ENCODE measurements at places on chromosomes 5 and 9.

DNA sequence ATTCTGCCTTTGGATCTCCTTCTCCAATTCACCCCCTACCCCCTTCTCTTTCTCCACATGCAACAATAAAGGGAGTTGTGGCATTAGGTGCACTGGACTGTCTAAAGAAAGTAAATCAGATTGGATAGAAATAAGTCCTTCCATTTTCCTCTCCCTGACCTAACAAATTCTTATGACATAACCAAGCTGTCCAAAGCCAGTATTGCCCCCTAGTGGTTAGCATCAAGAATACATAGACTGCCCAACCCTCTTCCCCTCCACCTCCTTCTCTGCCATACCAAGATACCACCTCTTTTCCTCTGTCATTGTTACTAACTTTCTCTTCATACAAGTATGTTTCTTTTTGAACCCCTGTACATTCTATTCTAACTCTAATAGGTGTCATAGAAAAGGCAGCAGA is 45.7 kb downstream of the PPARGC1B start:
- no peak for DNase-seq

GRCh38 chr5:1729641-1730486 is 69.8 kb downstream of the MRPL36 start:
- no peak for DNase-seq

- no peak for DNase-seq
Observed at GRCh38 chr5:76595755-76596481, 27.3 kb downstream of the F2RL2 start.

- no peak for DNase-seq
Observed at GRCh38 chr9:115164511-115164974, 46.6 kb upstream of the TNC start.

DNA sequence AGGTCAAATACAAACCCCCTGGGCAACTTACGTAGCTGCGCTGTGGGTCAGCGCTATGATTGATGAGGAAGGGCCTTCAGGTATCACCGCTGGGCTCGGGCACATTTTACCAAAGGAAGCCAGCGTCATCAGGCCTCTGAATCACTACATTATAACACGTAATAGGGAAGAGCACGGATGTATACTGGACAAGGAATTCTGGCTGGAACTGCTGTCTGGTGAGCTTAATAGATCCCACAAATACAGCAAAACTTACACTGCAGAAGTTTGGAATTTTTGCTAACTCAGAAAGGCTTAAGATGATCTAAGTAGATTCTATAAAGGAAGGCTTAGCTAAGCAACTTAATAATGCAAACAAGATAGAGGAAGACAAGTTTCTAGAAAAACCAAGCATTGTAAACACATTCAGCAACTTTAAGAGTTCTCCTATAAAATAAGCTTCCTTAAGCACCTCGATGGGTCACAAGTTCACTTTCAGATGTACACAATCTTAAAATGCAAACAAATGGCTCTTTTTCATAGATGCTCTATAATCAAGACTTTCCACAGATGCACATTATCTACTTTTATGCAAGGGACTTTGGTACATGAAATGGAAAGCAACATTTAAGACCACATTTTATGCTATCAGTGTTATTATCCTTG is 360.1 kb upstream of the PANK3 start:
- no peak for DNase-seq

DNA sequence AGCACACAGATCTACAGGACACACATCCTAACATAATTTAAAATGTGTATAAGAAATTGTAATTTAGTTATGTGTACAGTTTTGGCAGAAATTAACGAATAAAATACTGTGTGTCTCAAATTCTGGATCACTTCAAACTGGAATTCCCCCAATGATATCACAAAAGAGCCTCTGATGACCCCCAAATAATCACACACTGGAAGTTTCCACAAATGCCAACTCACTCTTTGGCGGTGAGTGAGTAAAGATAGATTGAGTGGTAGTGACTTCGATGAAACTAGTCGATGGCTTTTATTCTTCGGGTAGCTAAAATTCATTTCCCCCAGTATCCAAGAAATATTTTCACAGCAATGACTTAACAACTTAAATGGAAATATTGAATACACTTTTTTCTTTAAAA is 2.2 kb downstream of the ZNF366 start:
- DNase-seq = no peak

DNA sequence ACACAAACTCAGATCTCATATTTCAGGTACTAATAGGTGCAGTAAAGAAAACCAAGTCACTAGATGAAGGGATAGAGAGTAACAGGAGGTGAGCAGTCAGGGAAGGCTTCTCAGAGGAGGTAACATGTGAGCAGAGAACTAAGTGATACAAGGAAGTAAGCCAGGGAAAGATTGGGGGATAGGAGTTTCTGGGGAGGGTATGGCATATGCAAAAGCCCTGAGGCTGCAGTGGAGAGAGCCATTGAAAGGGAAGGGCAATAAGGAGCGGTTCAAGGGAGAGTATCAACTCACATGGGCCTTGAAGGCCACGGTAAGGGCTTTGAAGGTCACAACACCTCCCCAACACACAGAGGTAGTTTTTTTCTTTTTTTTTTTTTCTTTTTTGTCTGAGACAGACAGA is 6.9 kb downstream of the OLFML2A start:
- DNase-seq = no peak

GRCh38 chr9:105883847-105884246 is 189.5 kb downstream of the TMEM38B start:
- DNase-seq = no peak

DNA sequence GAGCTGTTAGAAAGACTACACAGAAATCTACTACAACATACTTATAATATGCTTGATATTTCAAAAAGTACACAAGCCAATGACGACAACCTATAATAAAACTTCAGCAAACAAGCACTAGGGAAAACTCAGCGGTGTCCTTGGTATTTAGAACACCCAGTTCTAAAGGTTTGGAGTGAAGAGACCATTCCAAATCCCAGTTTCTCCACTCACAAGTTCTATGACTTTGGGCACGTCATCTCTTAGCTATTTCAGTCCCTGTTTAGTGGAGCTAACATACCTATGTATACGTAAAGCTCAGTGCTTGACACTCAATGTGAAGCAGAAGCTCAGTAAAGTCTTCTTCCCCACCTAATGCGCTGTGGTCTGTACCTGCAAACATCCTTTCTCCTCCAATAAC is 52.8 kb downstream of the MLLT3 start:
- no peak for DNase-seq

DNA sequence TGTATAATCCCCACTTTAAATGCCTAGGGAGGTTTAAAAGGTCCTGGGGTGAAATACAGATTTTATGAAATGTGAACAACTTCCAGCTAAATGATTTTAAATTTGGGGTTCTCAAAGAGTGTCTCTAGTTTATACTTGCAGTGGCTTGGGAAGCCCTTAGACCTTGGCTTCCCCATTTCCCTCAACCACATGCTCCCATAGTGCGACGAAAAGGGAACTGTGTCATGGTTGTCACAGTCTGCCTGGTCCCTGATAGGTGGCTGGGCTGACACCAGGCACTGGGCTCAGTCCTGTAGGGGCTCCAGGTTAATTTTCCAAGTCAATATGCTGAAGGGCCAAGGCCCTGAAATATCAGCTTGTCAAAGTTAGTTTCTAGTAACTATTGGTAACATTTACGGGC is 10.4 kb upstream of the CXCL14 start:
- DNase-seq = no peak

DNA sequence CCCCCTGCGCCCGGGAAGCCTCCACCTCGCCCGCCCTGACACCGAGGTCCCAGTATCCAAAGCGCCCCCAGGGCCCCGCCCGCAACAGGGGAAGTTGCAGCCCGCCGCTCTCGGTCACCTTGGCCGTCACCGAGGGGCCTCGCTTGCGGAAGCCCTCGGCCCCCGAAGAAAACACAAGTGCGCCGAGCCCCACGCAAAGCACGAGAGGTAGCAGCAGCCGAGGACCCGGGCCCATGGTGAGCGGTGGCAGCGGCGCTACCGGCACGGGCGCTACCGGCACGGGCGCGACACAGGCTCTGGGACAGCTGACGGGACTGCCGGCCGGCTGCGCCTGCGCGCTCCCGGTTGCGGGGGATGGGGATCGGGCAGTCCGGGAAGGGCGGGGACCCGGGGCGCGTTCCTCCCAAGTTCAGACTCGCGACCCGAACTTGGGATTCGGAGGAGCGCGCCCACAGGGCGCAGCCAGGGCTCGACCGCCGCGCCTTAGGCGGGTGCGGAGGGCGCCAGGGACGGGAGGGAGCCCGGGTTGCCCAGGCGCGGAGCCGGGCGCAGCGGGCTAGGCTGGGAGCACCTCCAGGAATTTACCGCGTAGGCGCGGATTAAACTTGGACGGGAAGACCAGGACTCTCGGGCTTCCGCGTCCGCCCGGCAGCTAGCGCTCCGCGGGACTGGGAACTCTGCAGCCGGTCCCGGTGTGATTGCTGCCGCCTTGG is at the start of gene PPIC:
PPIC (minus strand) TSS at position 335 of the 713 bp plus-strand sequence; CDS start at position 235, 100 bp downstream.
- DNase-seq = no peak

DNA sequence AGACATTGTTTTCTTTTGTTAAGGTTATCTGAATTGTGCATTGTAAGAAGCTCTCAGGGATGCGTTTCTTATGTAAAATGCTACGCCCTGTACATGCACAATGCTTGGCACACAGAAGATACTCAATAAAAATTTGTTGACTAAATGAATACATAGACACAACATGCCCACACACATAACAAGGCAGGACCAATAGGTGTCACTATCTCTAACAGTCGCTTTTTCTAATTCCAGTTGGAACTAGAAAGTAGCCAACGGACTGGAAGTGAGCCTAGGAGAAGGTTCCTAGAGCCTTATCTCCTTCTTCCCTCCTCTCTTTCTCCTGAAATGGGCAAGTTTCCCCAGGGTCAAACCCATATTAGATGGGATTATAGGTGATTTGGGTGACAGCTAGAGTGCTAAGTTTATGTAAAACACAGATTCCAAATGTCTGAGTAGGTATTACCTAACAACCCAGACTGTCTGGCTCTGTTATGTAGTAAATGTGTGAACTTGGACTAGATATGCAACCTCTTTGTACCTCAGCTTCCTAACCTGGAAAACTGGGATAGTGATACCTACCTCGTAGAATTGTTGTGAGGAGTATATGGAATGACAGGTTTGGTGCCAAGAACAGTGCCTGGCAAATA is 603.0 kb downstream of the RAB3C start:
- DNase-seq = no peak

GRCh38 chr9:32906213-32906612 is 95.2 kb downstream of the APTX start:
- no peak for DNase-seq

DNA sequence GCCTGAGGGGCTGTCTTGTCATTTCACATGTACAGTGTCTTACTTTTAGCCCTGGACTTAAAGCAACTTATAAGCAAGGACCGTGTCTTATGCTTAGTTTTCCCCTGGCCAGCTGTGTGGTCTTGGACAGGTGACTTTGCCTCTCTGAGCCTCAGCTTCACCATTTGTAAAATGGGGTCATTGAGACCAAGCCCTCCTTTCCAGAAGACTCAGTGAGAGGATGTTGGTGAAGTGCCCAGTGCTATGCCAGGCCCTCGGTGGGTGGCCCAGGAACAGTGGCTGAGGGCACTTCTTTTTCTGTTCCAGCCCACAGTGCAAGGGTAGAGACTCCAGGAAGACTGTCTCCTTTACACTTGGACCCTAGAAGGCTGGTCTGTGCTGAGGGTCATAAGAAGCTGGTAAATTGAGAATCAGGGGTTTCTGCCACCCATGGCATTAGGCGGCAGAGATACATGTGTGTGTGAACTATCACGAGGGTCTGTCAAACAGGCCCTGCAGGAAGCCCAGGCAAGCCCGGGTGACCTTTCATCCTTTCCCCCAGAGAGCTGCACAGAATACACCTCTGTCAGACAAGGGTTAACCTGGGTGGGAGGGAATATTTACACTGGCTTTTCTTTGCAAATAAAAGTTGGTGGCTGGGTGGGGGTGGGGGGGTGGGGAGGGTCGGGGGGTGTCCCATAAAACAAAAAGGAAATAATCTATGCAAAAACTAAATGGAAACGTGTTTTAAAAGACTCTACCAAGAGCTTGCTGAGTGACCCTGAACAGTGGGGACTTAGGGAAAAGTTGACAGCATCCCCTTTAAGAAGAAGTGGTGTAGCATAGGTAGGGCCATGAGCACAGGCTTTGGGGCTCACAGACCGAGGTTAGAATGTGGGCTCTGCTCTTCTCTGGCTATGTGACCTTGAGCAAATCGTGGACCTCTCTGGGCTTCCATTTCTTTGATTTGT is 20.4 kb upstream of the KIF12 start:
- no peak for DNase-seq

GRCh38 chr5:9356351-9356825 is 189.5 kb downstream of the SEMA5A start:
- DNase-seq = no peak

DNA sequence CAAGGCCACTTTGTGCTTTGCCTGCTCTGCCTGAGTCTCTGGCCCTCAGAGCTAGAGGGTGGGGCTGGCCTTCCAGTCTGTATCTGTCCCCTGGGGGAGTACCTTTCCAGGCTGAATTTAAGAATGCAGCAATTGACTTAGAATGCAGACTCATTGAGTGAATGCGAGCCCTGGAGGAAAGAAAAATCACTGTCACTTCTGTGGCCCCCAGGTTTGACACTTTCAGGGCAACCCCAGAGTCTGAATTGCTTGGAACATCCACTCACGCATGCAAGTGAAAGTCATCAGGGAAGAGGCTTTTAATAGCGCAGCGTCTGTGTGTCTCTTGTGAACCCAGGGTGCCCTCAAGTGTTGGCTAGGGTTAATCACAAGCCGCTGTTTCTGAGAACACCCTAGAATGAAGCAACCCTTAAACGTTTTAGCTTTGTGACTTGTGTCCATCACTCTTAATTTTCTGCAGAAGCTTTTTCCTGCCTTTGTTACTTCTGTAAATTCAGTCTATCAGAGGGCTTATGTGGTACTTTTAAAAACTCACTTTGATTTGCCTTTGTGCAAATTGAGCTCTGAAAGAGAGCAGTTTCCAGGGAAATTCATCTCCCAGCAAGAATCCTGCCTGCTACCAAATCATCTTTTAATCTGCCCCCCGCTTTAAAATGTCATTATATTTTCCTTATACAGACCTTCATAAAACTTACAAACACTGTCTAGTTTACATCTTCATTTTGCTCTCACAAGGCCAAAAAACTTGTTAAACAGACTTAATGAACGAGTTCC is 146.8 kb upstream of the IQGAP2 start:
- DNase-seq = peak; percentile 36

GRCh38 chr5:124909734-124910133 is 163.3 kb upstream of the ZNF608 start:
- no peak for DNase-seq

GRCh38 chr9:79408200-79408599 is 163.6 kb upstream of the TLE4 start:
- no peak for DNase-seq

GRCh38 chr9:33414889-33415500 is 12.6 kb upstream of the AQP7 start:
- no peak for DNase-seq

DNA sequence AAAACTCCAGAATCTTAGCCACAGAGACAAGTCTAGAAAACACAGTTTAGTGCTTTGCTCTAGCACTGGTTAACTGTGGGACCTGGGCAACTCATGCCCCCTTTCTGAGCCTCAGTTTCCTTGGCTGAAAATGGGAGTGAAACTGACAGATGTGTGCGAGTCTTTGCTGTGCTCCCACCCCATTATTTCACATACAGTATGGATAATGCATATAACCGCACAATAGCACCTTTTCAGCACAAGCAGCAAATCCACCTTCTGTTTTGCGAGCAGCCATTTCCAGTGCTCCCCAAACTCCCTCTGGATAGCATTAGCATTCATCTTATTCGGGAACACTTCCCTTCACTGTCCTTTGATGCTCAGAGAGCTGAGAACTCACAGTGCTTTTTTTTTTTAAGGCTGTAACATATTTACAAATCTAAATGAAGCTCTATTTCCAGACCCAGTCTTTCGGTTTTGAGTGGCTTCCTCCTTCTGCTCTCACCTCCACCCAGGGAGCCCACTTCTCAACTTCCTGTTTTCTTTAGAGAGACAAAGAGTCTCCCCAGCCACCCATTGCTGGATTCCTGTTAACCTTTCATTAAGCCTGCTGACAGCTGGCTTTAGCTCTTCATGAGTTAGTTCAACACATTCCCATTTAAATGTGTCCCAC is 49.2 kb downstream of the TIMD4 start:
- DNase-seq = peak; percentile 2

Data from effector CD4-positive, alpha-beta T cell (primary cell).